DMS79 (cell line): ENCODE measurements at places on chromosomes 1 and 21.

DNA sequence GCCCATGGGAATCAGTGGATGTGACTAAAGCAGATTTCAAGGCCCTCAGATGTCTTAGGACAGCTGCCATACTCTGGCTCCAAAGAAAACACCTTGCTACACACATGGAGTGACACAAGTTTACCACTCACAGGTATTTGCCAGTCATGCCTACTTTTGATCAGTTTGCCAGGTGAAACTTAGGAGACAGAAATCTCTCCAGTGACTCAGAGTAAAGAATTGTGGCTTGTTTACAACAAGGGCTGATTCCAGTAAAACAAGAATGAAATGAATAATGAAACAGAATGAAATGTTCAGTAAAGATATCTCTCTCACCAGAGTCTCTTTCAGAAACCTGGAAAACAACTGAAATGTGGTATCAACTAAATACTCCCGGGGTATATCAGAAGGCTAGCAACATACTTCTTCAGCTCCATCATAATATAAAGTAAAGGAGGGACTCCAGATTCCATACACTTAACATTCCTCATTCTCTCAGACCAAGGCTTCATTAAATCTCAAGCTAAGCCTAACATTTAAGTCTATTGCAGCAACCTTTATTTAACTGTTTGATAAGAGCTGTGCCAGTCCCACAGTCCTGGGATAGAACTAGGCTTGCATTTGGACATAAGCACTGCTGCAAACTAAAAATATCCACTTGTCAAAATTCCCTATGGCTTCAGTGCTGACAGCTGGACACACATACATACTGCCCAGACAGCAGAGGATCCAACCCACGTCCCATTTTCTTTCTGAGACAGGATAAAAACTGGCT lies 143.3 kb downstream of the SIPA1L2 start:
- no peak for DNase-seq

DNA sequence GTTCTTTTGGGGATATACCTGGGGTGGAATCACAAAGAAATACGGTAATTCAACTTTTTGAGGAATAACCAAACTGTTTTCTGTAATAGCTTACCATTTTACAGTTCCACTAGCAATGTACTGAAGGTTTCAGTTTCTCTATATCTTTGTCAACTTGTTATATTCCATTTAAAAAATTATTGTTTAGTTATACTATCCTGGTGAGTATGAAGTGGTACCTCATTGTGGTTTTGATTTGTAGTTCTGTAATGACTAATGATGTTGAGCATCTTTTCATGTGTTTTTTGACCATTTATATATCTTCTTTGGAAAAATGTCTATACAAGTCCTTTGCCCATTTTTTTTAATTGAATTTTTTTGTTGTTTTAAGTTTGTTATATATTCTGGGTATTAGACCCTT lies 39.4 kb downstream of the MAST2 start:
- DNase-seq = no peak

GRCh38 chr1:172867216-172867818 lies 183.4 kb downstream of the TNFSF18 start:
- DNase-seq = no peak

GRCh38 chr1:233940908-233941307 lies 36.4 kb downstream of the SLC35F3 start:
- DNase-seq = no peak

DNA sequence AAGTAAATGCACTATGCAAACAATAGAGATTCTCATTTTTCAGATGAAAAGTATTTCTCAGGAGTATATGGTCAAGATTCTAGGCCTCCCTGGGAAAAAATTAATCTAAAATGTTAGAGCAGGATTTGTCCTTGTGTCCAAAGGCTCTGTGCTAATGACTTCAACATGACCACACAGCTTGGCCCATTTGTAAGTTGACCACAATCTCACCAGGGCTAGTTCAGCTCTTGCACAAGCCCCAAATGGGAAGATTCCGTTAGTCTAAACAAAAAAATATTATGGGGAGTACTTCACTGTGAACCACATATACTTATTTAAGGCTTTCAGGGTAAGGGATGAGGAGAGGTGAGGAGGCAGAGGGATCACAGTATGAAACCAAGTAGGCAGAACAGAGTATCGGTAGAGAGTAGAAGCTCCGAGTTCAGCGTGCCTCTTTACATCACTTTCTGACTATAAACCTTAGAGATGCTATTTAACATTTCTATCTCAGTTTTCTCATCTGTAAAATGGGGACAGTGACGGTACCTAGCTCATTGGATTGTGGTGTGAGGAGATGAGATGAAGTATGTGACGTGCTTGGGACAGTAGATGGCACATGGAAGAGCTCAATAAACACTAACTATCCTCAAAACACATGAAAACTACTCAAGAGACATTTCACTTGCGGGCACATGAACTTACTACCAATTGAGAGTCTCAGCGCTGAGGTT lies 37.8 kb upstream of the CTTNBP2NL start:
- DNase-seq = no peak

DNA sequence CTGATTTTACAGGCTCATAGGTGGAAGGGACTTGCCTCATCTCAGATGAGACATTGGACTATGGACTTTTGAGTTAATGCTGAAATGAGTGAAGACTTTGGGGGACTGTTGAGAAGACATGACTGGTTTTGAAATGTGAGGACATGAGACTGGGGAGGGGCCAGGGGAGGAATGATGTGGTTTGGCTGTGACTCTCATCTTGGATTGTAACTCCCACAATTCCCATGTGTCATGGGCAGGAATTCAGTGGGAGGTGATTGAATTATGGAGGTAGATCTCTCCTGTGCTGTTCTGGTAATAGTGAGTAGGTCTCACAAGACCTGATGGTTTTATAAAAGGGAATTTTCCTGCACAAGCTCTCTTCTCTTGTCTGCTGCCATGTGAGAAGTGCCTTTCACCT lies 20.8 kb downstream of the SCYL3 start:
- no peak for DNase-seq

DNA sequence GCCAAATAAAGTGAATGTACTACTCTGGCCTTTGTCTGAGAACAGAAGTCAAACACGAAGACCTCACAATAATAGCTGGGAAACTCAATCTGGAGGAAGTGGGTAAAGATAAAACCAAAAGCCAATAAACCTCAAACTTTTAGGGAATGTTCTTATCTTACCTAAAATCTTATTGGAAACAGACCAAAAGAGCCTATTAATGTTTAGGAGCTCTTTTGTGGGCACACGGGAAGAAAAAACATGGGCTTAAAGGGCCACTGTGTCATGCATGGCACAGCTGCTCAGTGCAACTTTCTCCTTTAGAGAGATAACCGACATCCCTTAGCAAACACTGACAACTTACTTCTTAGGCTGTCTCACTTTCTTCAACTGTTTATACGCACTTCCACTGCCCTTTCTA lies 16.1 kb downstream of the EIF2B3 start:
- no peak for DNase-seq

- DNase-seq = no peak
These were observed 29.3 kb downstream of the RSPH1 start for GRCh38 chr21:42466700-42467099.

DNA sequence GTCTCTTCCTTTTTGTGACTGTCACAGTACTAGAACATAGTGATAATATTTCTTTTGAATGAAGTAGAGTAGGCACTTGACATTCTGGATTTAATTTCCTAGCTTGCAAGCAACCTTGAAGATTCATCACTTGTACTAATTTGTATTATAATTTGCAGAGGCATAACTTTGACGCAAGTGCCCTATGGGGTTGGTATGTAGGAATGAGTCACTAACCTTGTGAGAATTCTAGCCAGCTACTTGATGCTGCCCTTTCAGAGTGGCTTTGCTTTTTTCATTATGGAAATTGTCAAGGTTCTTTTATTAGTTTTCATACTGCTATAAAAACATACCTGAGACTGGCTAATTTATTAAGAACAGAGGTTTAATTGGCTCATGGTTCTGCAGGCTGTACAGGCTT lies 13.7 kb upstream of the DPH5 start:
- DNase-seq = no peak

DNA sequence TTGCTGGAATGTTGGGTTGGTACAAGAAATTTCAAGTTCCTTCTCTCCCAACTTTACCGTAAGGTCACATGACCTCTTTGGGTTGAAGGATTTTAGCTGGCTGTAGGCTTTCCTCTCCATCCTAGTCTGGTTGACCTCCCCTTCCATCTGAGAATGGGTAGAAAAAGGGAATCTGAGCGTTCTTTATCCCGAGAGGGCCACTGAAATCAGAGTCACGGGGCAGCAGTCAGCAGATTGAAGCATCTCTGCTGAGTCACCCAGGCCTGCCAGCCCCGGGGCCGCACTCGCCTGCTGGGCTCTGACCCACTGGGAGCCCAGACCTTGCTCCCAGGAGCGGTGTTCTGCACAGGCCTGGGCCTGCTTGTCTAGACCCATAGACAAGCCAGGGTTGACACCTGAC lies 31.0 kb downstream of the TMCC2 start:
- DNase-seq = no peak

DNA sequence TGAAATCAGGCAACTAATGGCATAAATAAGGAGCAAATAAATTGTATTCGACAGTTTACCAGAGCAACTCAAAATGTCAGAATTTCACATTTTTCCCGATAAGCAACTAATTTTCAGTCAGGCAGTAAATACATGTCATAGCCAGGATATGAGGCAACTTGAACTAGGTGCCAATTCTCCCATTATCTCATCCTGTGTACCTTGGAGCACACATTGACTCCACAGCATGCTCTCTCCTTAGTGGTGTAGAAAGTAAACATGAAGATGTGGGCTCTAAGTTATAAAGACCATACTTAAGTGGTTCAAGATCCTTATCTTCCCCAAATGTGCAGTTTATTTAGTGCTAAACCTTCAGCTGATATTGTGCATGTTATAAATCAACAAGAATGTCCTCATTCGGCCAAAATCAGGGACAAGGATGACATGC lies 197.8 kb downstream of the VAV3 start:
- DNase-seq = peak; percentile 23
